Osteocyte (in vitro differentiated cells): ENCODE measurements at places on chromosomes 16 and 17. TPM values are rescaled to one million over a fixed set of nuclear protein-coding genes. Genes with fewer than 3 reads are reported as not detected.

DNA sequence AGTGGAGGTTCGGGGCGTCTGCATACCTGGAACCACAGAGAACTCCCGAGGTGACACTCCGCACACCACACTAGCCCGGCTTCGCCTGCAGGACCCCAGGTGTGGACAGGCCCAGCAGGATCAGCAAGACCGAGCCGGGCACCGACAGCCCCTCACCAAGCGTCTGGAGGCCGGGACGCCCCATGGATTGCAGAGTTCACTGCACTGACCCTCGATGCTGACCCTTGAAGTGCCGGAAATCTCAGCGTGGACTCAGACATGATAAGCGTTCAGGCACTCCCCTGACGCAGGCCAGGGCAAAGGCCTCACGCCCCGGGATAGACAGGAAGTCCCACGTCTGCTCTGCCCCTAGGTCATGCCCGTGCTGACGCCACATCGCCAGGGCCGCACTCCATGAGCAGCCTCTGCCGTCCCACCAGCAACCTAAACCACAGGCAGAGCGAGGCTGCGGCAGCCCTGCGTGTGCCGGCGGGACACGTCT is 26.0 kb downstream of the ACSF3 start:
- peaks cover 37% of the 10 kb centered on the region for H3K36me3 ChIP-seq
- peaks cover 1% of the 10 kb centered on the region for H3K4me1 ChIP-seq
- DNase-seq: no peak
- no peak overlapping the region for H3K27ac ChIP-seq
- no peak overlapping the region for H3K4me3 ChIP-seq

GRCh38 chr16:69451166-69451565 is 26.7 kb downstream of the CYB5B start:
- H3K4me1 ChIP-seq: peaks cover 12% of the 10 kb centered on the region
- no peak for DNase-seq
- no peak overlapping the region for H3K4me3 ChIP-seq
- no peaks in the 10 kb centered on the region for H3K27me3 ChIP-seq

GRCh38 chr16:59840169-59840568 is 1106.1 kb upstream of the GOT2 start:
- DNase-seq: no peak
- H3K4me1 ChIP-seq: no peaks in the 10 kb centered on the region
- H3K27me3 ChIP-seq: peaks cover 3% of the 10 kb centered on the region
- no peak overlapping the region for H3K27ac ChIP-seq
- no peak overlapping the region for H3K4me3 ChIP-seq
- H3K36me3 ChIP-seq: peaks cover 4% of the 10 kb centered on the region

GRCh38 chr16:82368041-82368440 is 198.0 kb upstream of the MPHOSPH6 start:
- H3K36me3 ChIP-seq: no peaks in the 10 kb centered on the region
- DNase-seq: no peak
- H3K27me3 ChIP-seq: peaks cover 5% of the 10 kb centered on the region
- no peak overlapping the region for H3K27ac ChIP-seq
- no peaks in the 10 kb centered on the region for H3K4me1 ChIP-seq

DNA sequence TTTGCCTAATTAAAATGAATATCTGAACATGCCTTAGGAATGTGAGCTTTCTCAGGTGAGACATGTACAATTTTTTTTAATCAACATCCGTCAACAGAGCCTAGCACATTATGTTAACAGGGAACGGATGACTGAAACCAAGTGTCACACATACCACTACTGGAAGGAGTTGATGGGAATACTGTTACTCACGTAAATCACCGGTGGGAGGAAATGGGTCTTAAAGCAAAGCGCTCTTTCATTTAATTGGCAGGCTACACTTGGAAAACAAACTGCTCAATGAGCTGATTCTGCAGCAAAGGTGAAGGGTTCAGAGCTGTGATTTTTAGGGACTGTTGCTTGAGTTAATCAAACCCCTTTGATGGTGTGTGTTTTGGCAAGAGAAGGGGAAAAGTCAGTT is 4.8 kb downstream of the CPPED1 start:
- no peak for DNase-seq
- no peaks in the 10 kb centered on the region for H3K36me3 ChIP-seq
- H3K27me3 ChIP-seq: no peaks in the 10 kb centered on the region

- no peak for DNase-seq
- H3K27ac ChIP-seq: no peak overlapping the region
- H3K4me3 ChIP-seq: no peak overlapping the region
- no peaks in the 10 kb centered on the region for H3K27me3 ChIP-seq
- no peaks in the 10 kb centered on the region for H3K36me3 ChIP-seq
These were observed 58.5 kb downstream of the TMEM132E start for GRCh38 chr17:34637548-34638525.

GRCh38 chr16:27703545-27703944 is 153.6 kb downstream of the KATNIP start:
- H3K27me3 ChIP-seq: no peaks in the 10 kb centered on the region
- H3K4me3 ChIP-seq: no peak overlapping the region
- peak overlapping the region; percentile 23 for H3K27ac ChIP-seq
- peaks cover 5% of the 10 kb centered on the region for H3K4me1 ChIP-seq
- no peak for DNase-seq

DNA sequence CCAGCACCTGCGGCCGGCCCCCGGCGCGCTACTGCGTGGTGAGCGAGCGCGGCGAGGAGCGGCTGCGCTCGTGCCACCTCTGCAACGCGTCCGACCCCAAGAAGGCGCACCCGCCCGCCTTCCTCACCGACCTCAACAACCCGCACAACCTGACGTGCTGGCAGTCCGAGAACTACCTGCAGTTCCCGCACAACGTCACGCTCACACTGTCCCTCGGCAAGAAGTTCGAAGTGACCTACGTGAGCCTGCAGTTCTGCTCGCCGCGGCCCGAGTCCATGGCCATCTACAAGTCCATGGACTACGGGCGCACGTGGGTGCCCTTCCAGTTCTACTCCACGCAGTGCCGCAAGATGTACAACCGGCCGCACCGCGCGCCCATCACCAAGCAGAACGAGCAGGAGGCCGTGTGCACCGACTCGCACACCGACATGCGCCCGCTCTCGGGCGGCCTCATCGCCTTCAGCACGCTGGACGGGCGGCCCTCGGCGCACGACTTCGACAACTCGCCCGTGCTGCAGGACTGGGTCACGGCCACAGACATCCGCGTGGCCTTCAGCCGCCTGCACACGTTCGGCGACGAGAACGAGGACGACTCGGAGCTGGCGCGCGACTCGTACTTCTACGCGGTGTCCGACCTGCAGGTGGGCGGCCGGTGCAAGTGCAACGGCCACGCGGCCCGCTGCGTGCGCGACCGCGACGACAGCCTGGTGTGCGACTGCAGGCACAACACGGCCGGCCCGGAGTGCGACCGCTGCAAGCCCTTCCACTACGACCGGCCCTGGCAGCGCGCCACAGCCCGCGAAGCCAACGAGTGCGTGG is 1.5 kb downstream of the NTN1 start:
- H3K27ac ChIP-seq: peak overlapping the region; percentile 38
- peaks cover 8% of the 10 kb centered on the region for H3K36me3 ChIP-seq
- peak overlapping the region; percentile 88 for H3K4me3 ChIP-seq
- peak; percentile 81 for DNase-seq
- peaks cover 9% of the 10 kb centered on the region for H3K4me1 ChIP-seq
- peaks cover 52% of the 10 kb centered on the region for H3K27me3 ChIP-seq

DNA sequence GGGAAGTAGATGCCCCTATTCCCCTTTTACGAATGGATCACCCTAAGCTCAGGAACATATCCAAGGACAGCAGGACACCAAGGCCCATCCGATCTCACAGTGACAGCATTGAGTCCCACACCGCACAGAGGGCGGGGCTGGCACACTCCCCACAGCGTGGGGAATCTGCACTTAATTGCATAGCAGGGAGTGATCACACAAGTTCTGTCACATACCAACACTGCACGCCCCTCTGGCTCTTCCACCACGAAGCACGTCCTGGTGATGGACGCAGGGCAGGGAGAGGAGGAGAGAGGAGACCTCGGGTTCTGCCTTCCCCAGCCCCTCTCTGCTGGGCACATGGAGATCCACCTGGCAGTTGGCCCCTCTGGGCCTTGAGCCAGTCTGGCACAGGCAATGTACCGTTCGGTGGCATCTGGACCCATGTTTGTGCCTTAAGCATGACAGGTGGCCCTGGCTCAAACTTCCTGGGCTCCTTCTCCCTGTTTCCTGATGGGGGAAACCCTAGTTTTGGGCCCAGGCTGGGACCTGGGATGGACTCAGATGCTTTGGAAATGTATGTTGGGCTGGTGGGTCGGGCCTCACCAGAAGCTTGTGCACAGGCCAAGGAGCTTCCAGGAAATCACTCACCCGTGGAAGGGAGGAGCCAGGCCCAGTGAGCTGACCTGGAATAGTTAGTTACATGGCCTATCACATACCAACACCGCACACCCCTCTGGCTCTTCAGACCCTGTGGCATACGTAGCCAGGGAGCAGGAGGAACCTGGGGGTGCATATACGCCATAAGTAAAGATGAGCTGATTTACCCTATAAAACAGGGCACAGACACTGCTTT is 35.1 kb upstream of the CREBBP start:
- no peak for DNase-seq
- no peak overlapping the region for H3K27ac ChIP-seq
- no peaks in the 10 kb centered on the region for H3K27me3 ChIP-seq
- H3K36me3 ChIP-seq: no peaks in the 10 kb centered on the region

DNA sequence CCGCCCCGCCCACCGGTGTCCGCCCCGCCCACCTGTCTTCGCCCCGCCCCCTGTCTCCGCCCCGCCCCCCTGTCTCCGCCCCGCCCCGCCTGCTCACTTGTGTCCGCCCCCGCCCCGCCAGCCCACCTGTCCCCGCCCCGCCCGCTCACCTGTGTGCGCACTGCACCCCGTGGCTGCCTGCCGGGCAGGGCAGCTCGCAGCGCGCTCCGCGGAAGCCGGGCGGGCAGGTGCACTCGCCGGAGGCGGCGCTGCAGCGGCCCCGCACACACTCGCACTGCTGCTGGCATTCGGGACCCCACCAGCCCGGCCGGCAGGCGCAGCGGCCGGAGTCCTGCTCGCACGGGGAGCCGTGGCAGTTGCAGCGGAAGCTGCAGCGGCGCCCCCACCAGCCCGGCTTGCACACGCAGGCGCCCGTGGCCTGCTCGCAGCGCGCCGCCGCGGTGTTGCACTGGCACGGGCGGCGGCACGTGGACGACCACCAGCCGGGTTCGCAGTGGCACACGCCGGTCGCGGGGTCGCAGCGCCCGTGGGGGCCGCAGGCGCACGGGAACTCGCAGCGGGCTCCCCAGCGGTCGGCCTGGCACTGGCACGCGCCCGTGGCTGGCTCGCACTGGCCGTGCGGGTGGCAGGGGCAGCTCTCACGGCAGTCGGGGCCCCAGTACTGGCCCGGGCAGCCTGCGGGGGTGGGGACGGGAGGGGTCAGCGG is 2.1 kb downstream of the SCARF1 start:
- H3K27ac ChIP-seq: no peak overlapping the region
- DNase-seq: no peak
- peaks cover 9% of the 10 kb centered on the region for H3K4me1 ChIP-seq
- H3K27me3 ChIP-seq: no peaks in the 10 kb centered on the region
- H3K4me3 ChIP-seq: no peak overlapping the region
- no peaks in the 10 kb centered on the region for H3K36me3 ChIP-seq

The TP53TG3C gene
- not detected in 2 replicates for total RNA-seq

The SCN4A gene
- total RNA-seq: not detected in 2 replicates

The ITGAX gene
- total RNA-seq: not detected in 2 replicates

The SHISA6 gene
- 0.05 TPM in 1 of 2 replicates, not detected in the other for total RNA-seq

The FAM20A gene
- total RNA-seq: not detected in 2 replicates
